Epithelial cell of prostate (primary cell): ENCODE measurements at places on chromosomes 16 and 17.
A peak's percentile ranks its signal among the peaks of the same experiment; 100 is the strongest.

- no peak for DNase-seq
Measured at GRCh38 chr17:31499771-31500554, 108.5 kb downstream of the RAB11FIP4 start.

GRCh38 chr17:49926886-49927285, 42.1 kb upstream of the DLX4 start:
- DNase-seq, result no peak

- DNase-seq, result no peak
Measured at GRCh38 chr16:55146966-55147365, 177.0 kb upstream of the IRX6 start.

DNA sequence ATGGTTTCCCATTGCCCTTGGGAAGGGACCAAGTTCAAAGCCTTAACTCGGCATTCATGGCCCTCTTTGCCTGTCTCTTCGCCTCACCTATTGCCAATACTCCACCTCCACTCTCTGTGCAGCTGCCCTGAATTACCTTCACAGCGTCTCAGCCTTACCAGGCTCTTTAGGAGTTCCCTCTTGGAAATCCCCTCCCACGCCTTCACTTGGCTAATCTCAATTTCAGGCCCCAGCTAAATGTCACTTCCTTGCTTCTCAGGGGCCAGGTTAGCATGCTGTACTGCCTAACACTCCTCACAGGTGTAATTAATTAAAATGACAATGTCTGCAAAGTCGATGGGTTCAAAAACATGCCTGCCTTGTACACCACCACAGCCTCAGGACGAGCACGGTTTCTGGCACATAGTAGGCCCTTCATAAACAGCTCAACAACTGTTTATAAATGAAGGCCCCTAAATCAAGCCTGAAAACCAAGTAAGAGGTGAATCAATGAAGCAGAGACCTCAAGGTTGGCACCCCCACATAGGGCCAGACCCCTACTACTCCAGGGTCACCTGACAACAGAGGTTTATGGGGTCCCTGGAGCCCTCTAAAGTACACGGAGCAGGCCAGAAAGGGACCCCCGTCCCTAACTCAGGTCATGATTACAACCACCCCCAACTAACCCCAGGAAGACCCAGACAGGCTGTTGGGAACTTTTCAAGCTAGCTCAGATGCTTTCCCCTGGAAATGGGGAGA, 11.2 kb upstream of the EEF2K start:
- DNase-seq, result no peak

GRCh38 chr17:13222975-13223374, 205.1 kb upstream of the ELAC2 start:
- DNase-seq, result no peak

DNA sequence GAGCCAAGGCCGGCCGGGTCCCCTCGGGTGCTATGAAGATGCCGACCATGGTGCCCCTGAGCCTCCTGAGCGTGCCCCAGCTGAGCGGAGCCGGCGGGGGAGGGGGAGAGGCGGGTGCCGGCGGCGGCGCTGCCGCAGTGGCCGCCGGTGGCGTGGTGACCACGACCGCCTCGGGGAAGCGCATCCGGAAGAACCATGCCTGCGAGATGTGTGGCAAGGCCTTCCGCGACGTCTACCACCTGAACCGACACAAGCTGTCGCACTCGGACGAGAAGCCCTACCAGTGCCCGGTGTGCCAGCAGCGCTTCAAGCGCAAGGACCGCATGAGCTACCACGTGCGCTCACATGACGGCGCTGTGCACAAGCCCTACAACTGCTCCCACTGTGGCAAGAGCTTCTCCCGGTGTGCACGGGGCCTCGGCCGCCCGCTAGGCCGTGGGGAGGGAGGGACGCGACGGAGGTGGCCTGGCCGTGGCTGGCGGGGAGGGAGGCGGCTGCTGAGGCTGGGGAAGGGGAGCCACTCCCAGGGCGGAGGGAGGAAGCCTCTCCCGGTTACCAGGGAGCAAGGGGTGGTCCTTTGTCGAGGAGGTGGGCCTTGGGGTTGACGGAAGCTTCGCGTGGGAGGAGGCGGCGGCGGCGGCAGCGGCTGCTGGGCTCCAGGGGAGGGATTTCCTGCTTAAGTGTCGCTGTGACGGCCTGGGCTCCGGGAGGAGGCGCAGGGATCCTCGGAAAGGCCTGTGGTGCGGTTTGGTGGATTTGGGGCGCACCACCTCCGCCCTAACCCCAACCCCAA, 1.3 kb downstream of the MAZ start:
- DNase-seq, result peak; percentile 76

GRCh38 chr17:82930043-82930923, 90.5 kb upstream of the ZNF750 start:
- no peak for DNase-seq

GRCh38 chr16:69199382-69199781, 12.4 kb downstream of the SNTB2 start:
- peak; percentile 73 for DNase-seq

- no peak for DNase-seq
Measured at GRCh38 chr16:70746040-70746707, 54.8 kb downstream of the VAC14 start.

GRCh38 chr17:58756246-58757161, 850 bp downstream of the PPM1E start:
- no peak for DNase-seq

DNA sequence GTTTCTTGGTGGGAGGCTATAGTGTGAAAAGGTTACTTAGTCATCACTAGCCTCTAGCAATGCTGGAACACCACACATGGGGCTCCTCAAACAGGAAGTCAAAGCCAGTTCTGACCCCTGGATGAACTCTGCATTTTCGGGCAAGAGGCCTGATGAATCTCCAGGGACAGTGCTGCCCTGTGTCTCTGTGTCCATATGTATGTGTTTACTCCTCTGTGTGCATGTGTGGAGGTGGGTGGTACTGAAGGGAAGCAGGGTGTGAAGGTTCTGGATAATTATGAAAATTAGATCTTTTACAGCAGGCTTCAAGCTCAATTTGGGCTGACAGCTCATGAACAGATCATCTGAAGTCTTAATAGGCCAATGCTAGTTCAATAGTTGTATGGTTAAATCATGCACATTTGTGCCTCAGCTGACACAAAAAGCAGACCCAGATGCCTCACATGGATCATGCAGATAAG, 133.6 kb downstream of the SNX11 start:
- no peak for DNase-seq

- no peak for DNase-seq
Measured at GRCh38 chr16:11004351-11004750, 60.0 kb downstream of the CLEC16A start.

DNA sequence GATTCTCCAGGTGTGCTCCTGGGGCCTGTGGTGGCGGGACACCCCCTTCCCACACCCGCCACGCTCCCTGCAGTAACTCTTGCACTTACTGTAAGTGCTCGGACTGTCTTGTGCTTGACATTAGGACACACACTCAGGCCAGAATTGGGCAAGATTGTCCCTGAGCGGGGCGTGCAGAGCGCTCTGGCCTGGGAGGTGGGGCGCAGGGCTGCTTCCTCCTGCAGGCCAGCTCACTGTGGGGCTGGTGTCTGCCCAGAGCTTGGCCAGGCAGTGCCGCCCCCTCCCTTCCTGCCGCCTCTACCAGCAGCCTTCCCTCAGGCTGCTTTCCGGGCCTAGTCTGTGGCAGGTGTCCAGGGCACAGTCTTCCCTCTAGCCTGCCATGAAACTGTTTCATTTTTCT, 6.1 kb upstream of the ATP6V0C start:
- no peak for DNase-seq

DNA sequence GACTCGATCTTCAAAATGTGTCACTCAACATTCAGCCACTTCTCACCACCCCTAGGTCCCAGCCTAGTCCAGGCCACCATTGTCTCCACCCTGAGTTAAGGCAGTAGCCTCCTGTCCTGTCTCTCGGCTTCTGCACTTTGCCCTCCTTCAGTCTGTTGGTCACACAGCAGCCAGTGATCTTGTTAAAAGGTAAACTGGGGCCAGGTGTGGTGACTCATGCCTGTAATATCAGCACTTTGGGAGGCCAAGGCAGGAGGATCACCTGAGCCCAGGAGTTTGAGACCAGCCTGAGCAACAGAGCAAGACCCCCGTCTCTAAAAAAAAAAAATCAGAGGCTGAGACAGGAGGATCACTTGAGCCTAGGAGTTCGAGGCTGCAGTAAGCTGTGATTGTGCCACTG, 25.8 kb downstream of the WWP2 start:
- DNase-seq, result no peak

DNA sequence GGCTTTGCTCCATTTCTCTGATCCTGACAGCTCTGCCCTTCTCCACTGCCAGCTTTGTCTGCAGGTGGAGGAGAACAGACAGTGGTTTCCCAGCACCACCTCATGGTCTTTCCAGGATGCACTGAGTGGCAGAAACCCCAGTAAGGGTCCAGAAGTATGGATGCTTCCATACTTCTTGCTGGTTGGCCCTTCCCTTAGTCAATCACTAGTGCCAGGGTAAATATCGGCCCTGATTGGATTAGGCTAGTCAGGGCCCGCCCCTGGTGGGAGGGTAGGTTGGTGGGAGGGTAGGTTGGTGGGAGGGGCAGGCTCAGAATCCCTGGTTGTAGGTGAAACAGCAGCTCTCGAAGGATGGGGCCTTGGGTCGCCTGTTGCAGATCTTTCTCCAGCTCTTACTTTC, 10.2 kb downstream of the RNF213 start:
- no peak for DNase-seq

DNA sequence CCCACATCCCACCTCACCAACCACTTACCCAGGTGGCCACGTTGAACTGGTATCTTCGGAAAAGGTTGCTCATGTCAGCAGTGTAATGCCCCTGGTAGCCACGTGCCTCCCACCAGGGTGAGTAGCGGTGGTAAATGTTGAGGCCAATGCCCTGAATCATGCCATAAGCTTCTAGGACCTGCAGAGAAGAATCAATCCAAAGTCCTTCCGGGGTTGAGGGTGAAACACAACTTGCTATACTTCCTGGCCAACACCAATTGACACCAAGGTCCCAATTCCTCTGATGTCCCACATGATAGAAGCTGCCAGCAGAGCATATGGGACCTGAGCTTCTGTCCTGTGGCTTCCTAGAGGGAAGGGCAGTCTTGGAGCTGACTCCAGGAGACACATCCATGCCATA, 11.3 kb upstream of the CNOT1 start:
- no peak for DNase-seq

- DNase-seq, result no peak
Measured at GRCh38 chr17:6748617-6749016, 7.2 kb upstream of the XAF1 start.

- no peak for DNase-seq
Measured at GRCh38 chr17:3710951-3711383, 12.7 kb upstream of the HASPIN start.

- no peak for DNase-seq
Measured at GRCh38 chr16:86085161-86085611, 186.2 kb downstream of the IRF8 start.

GRCh38 chr17:18318771-18319450, 3.8 kb downstream of the SMCR8 start:
- no peak for DNase-seq

- no peak for DNase-seq
Measured at GRCh38 chr16:86662195-86662594, 83.8 kb downstream of the FOXL1 start.

DNA sequence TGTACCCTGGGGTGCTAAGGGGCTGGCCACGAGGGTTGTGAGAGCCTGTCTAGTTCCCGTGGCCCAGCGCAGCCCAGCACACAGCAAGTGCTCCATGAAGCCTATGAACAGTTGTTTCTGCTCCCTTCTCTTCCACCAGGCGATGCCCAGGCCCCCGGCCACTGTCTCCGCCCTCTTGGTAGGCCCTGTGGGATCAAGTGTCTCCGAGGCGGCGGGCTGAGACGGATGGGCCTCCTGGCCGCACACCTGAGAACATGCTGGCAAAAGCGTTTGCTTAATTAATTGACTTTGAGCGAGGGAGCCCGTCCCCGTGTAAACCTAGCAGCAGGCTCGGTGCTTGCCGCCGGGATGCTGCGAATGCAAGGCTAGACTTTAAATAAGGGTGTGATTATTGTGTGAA, 129.7 kb upstream of the GSE1 start:
- DNase-seq, result no peak

DNA sequence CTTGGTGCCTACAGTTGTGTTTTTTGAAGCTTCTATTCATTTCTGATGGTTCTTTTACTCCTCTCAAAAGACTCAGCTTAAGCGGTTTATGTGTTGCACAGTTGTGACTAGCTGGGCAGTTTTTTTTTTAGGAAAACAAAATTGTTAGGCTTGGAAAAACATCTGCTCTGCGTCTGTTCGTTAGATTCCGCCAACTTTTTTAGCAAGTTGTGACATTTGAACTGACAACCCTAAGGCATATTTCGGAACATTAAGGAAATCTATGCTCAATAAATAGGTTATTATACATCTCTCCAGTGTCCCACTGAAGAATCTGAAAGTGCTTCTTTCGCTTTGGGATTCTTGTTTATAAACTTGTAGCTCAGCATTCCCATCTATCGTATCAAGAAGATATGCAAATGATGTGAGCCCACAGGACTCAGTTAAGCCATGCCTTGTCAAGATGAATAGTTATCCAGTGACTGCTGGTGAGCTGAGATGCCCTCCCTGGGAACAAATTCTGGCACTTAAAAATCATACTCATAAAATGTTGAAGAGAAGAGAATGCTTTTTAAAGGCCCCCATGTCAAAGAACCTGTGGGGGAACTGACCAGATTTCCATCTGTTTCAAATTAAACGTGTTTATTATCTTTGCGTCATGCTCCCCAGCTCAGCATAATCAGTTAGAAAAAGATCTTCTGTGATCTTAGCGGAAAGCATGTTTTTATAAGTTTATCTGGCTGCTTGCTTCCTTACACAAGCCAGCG, 109.0 kb upstream of the FAM20A start:
- no peak for DNase-seq

DNA sequence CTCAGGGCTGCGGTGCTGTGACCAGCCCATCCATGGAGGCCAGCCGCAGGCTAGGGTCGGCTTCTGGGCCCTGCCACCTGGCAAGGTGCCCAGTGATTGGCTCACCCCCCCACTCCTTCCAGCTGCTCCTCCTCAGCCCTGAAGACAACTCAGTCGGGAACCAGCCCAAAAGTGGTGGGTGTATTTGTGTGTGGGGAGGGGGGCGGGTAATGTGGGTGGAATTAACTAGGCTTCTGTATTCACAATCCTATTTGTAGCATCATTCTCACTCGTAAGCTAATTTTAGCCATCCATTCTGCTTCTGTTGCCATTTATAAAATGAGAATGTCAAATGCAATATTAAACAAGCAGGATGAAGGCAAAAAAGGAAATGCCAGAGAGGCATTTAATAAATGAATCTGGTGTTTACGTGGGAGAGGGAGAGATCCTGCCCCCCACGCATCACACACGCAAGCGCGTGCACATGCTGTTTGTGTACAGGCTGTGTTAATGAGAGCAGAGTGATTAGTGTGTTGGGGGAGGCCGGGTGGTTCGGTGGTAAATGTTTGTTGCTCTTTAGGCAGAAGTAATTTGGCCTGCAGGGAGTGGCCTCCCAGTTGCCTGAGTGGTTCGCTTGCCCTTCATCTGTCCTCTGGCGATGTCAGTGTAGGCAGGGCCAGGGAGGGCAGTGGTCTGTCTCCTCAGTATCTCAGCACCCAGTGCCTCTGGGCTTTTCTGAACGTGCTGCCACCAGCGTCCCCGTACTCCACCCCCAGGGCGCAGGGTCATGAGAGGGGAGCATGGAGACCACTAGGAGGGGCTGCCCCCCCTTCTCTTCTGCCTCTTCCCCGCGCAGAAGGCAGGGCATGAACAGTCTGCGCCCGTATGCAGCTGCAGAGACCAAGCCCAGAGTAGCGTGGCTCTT, 140.1 kb downstream of the CCDC182 start:
- DNase-seq, result no peak

GRCh38 chr17:41625602-41626001, 1.2 kb upstream of the KRT17 start:
- peak; percentile 88 for DNase-seq

- DNase-seq, result no peak
Measured at GRCh38 chr17:80339118-80339517, 75.8 kb upstream of the ENDOV start.

GRCh38 chr17:21124086-21124485, 2.7 kb upstream of the DHRS7B start:
- DNase-seq, result no peak
